ENCODE measurements at places on chromosomes 2 and 18.

DNA sequence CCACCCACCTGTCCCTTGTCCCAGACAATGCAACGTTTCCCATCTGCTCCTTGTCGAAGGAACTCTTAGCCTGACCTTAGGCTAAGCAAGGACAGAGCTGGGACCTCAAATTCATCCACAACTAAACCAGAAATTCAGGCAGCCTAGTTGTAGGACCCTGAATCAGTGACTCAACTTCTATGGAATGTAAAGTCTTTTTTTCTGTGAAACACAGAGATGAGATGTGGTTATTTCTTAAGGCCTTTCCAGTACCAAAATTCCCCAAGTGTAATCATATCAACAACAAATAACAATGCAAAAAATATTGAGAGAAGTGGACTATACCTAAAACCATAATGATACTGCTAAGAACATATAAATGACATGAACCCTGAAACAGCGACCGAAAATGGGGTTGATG, 46.7 kb downstream of the EN1 start:
- no peak for DNase-seq

- DNase-seq, result no peak
Measured at GRCh38 chr18:35118641-35119040, 77.4 kb downstream of the MAPRE2 start.

GRCh38 chr2:85999061-85999831, 106.4 kb downstream of the POLR1A start:
- DNase-seq, result no peak

DNA sequence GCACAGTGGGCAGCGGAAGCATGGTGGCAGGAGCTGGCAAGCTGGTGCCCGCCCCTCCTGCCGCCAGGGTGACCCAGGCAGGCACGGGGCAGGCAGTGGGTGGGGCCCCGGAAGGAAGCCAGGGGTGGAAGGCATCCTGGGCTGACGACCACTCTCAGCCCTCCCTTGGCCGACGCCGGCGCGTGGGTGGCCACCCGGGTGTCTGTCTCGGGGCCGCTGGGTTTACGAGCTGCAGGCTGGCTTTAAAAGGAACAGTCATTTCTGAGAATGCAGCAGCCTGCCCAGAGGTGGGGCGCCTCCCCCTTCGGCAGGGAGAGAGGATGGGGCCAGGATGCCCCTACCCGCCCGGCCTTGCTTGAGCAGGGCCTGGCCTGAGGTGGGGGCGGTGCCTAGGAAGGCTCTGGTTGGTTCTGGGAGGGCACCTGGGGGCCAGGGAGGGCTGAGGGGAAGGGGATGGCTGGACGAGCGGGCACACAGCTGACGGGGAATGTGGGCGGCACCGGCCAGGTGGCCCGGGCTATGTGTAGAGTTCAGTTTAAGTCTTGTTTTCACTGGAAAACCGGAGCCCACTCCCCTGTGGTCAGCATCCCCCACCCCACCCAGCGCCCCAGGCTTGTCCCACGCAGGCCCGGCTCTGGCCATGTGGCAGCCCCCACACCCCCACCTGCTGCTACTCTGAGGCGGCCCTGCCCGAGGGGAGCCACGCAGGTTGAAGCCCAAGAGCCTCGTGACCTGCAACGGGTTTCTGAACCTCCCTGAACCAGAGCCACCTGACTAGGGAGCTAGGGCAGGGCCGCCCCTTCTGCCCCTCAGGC, 6.3 kb downstream of the BOK start:
- DNase-seq, result no peak

DNA sequence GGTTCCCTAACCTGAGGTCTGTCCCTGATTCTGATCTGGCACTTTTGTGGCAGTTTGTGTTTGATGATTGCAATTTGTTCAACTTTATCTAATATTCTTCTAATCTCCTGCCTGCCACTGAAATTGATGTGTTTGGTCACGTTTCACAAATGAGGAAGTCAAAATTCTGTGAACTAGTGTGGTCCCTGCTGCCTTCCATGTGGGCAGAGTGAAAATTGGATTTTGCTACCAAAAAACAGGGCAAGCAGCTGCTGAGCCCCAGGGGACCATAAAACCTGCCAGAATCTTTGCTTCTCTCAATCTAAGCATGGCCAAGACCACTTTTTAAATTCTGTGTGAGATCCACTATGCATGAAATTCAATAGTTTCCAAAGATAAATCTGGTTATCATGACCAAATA, 195.5 kb upstream of the CYRIA start:
- no peak for DNase-seq

- DNase-seq, result no peak
Measured at GRCh38 chr2:215215637-215216036, 77.2 kb upstream of the ABCA12 start.

- no peak for DNase-seq
Measured at GRCh38 chr2:82667491-82667890, 1791.6 kb downstream of the SUCLG1 start.

DNA sequence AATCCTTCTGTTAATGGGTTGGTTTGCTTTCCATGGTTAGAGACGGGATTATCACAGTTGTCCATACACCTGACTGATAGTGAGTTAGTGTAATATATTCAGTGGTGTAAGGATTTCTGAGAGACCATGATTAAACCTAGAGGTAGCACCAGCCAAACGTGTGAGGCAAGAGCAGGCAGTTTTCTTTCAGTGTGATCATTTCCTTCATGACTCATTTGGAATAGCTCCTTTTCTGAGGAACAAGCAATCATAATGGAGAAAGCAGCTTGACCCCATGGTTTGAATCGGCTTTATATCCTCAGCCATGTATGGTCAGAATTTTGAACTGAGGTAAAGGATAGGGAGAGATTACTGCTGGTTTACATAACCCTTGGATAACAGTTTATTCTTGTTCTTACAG, 2.9 kb downstream of the MXD1 start:
- DNase-seq, result no peak

- DNase-seq, result no peak
Measured at GRCh38 chr2:20620271-20620681, 30.6 kb downstream of the HS1BP3 start.

DNA sequence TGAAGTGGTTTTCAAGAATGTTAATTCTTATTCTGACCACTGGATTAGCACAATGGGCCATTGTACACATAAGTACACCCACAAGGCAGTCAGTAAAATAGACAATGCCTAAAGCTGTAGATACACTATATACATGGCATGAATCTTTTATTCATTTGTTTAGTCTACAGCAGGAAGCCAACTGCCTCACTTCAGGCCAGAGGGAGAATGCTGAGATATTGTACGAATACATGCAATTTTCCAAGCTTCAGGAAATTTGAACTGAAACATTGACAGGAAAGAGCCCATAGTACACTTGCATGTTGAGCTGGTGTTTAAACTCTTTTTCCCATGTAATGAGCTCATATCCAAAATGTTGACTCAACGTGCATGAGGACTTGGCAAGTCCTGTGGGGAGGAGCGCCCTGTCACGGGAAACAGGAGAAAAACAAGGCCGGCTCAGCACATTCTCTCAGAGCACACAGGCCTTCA, 111.6 kb upstream of the CYP1B1 start:
- no peak for DNase-seq

DNA sequence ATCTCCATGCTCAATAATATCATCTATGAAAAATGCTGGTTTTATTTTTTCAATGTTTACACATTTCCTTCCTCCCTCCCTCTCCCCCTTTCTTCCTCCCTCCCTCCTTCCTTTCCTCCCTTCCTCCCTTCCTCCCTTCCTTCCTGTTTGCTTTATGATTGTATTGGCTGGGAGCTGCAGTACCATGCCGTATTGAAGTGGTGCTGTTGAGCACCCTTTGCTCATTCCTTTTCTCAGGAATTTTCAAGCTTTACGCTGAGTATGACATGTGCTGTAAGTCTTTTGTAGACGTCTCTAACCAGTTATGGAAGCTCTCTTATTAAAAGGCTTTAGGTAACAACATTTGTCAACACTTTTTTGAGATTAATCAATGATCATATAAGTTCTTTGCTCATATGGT, 100.4 kb downstream of the SNTG2 start:
- DNase-seq, result no peak

DNA sequence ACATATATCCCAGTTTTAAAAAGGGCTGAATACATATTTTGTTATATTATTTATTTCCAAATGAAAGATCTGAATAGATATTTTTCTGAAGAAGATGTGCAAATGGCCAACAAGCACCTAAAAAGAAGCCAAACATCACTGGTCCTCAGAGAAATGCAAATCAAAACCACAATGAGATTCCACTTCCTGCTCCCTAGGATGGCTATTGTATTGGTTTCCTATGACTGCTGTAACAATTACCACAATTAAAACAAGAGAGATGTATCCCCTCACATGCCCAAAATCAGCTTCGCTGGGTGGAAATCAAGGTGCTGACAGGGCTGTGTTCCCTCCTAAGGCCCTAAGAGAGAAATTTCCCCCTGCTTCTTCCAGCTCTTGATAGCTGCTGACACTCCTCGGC, 23.2 kb downstream of the ABCB11 start:
- no peak for DNase-seq

DNA sequence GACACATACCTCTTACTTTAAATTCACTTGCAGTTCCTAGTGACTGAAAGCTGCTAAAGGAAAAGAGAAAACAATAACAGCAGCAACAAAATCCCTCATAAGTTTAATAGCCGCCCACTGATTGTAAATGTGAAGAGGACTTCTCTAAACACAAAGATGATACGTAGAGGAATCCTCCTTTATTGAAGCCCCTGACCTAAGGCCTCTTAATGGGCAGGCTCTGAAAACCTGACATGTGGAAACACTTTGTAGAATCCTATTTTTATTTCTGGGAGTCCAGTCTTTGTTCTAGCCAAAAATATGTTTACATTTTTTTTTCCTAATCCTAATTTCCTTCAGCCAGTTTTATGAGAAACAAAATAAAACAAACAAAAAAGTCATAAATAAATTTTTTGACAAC, 1277.7 kb upstream of the CELF4 start:
- no peak for DNase-seq

- DNase-seq, result no peak
Measured at GRCh38 chr2:119721462-119721861, 38.3 kb upstream of the PTPN4 start.
